ENCODE measurements at places on chromosomes 12 and 14. TPM values are rescaled to one million over a fixed set of nuclear protein-coding genes. Genes with fewer than 3 reads are reported as not detected.

GRCh38 chr14:58077621-58078020 is 74.4 kb downstream of the ARMH4 start:
- no peak for DNase-seq

DHH gene
- 0.25 TPM for total RNA-seq

CKAP4 gene
- 36.2 TPM for total RNA-seq

- DNase-seq, result no peak
Observed at GRCh38 chr14:75487155-75487671, 35.1 kb upstream of the BATF start.

DNA sequence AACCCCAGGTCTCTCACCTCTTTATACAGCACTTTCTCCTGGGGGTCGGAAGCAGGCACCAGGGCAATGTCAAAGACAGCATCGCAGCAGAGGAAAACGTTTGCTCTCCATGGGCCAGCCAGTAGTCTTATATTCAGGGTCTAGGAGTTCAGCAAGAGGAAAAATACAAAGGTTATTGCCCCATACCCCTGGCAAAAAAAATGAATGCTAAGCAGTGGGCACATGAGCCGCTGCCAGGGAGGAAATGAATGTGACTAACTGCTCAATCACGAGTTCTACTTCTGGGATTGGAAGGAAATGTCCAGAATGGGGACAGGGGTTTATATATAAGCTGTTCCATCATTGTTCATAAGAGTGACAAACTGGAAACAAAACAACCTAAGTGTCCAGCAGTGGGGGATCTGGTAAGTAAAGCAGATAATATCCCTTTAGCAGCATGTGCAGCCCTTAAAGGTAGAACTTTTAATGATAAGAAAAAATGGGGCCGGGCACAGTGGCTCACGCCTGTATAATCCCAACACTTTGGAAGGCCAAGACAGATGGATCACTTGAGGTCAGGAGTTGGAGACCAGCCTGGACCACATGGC is 53.8 kb downstream of the PHETA1 start:
- peak; percentile 75 for DNase-seq

DNA sequence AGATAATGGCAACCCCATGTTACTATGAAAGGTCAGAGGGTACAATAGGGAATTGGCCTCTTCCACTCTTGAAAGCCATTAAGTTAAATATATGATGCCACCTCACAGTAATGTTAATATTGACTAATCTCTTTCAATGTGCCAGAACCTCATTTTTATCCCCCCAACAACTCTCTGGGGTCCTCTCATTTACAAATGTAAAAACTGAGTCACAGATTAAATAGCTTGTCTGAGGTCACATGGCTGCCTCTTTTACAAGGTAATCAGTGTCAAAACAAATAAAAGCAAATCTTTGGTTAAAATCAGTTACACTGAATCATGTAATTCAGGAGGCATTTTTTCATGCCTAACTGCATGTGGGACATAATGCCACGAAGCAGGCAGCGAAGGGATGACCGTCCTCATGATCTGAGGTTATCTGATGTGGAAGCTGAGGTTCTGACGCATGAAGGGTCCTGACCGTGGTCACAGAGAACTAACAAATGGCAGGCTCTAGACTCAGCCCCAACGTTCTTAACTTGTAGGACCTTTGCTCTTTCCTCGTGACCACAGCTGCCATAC is 78.5 kb downstream of the PTPN21 start:
- no peak for DNase-seq

CMA1 gene
- total RNA-seq, result not detected

SOX5 gene
- under 0.01 TPM for total RNA-seq

LGMN gene
- 52.6 TPM for total RNA-seq

Measured in dermis microvascular lymphatic vessel endothelial cell (primary cell).